Thymus (tissue), 14 donors: ENCODE measurements at places on chromosomes 3 and 15. TPM values are rescaled to one million over a fixed set of nuclear protein-coding genes. Genes with fewer than 3 reads are reported as not detected.

The SLC28A1 gene
- total RNA-seq, result 0.05 TPM

The C2CD4A gene
- 0.66 TPM for total RNA-seq

The MNS1 gene
- total RNA-seq, result 10.3 TPM

The MUC20 gene
- 1.2 TPM for total RNA-seq

The SRGAP3 gene
- 4.4 TPM for total RNA-seq

The GREM1 gene
- 0.14 TPM for total RNA-seq

The PLS1 gene
- 9.2 TPM for total RNA-seq
